ENCODE measurements at places on chromosomes 11 and 22.

- no peak for DNase-seq
Observed at GRCh38 chr22:32336771-32337424, 20.8 kb upstream of the RFPL3 start.

GRCh38 chr11:9789910-9790309, 126.0 kb downstream of the SWAP70 start:
- no peak for DNase-seq

- no peak for DNase-seq
Observed at GRCh38 chr11:128040603-128041002, 546.8 kb downstream of the ETS1 start.

DNA sequence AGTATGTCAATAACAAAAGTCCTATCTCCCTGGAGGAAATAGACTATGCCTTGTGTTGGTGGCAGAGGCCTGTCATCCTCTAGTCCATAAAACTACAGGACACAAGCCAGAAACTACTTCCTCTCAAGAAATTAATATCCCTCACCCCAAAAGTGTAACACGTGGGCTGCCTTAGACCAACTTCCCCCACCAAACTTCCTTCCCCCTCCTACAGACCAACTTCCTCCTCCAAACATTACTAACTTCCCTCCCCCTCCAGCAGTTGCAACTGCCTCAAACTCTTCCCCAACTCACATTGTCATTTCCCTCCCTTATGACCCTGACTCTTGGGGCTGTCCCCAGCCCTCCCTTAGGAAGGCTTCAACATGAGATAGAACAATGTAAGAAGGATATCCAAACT, 6.3 kb downstream of the OR52K2 start:
- DNase-seq, result no peak

GRCh38 chr22:20999350-21000206, 2.3 kb downstream of the THAP7 start:
- DNase-seq, result no peak

- no peak for DNase-seq
Observed at GRCh38 chr22:45526281-45526680, 23.6 kb downstream of the FBLN1 start.

GRCh38 chr22:22670076-22670795, 25.8 kb downstream of the GGTLC2 start:
- DNase-seq, result no peak

- DNase-seq, result no peak
Observed at GRCh38 chr22:19178065-19178656, 375 bp downstream of the SLC25A1 start.

DNA sequence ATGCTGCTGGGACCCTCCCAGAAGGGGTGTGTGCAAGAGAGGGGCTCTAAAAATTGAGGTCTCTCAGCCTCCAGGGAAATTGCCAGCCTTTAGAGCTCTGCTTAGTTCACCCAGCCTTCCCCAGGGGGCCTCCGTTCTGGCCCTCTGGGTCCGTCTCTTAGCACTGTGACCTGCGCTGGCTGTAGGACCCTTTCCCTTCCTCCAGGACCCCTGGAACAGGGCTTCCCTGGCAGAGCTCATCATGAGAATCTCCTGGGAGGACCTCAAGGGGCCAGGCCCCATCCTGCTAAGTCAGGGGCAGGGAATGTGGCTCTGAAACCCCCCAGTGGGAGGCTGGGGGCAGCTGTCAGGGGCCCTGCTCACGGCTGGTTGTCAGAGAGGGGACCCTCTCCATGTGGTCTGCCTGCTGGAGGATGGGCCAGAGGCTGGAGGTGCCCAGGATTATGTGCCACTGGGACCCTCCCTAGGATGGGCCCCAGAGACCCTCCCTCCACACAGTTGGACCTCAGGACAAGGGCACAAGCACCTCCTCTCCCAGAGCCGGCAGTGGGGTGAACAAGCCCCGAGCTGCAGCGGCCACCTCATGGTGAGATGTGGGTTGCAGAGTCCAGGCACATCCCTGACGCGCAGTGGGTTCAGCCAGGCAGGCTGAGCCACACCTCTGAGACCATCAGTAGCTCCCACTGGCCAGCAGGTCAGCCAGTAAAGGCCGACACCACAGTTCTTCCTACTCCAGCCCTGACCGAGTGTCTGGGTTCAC, 27.1 kb upstream of the GAL start:
- no peak for DNase-seq

DNA sequence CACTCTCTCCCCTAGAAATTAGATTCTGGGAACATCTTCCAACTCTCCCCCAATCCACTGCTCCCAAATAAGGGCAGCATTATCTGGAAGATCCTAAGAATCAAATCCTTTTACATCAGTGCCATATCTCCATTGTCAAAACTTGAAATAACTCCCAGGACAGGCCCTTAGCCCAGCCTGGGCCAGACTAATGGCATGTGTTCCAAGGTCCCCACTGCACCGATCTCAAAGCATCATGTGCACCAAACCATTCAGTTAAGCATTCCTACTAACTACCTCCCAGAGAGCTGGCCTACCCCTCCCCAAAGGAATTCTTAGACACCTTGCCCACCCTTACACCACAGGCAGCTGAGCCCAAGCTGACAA, 44.2 kb upstream of the POU2AF1 start:
- no peak for DNase-seq

GRCh38 chr11:200224-201003, 6.8 kb downstream of the BET1L start:
- no peak for DNase-seq

GRCh38 chr22:49767355-49768062, 60.2 kb downstream of the BRD1 start:
- DNase-seq, result no peak

DNA sequence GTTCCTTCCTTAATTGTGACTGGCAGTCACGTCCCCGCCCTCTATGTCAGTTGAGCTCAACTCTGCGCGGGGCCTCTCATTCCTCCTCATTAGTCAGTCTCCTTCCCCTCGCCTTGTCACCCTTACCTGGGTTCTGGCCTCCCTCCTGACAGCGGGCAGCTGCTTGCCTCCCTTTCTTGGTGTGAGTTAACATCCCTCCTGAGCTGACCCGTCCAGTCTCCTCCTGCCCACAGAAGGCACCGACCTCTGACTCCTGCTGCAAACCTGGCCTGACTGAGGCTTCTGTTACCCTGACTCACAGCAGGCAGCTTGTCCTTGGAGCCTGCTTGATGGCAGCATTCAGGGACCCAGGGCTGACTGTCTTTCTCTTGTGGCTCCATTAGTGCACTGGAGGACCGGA, 45.2 kb downstream of the GRIK4 start:
- peak; percentile 22 for DNase-seq

DNA sequence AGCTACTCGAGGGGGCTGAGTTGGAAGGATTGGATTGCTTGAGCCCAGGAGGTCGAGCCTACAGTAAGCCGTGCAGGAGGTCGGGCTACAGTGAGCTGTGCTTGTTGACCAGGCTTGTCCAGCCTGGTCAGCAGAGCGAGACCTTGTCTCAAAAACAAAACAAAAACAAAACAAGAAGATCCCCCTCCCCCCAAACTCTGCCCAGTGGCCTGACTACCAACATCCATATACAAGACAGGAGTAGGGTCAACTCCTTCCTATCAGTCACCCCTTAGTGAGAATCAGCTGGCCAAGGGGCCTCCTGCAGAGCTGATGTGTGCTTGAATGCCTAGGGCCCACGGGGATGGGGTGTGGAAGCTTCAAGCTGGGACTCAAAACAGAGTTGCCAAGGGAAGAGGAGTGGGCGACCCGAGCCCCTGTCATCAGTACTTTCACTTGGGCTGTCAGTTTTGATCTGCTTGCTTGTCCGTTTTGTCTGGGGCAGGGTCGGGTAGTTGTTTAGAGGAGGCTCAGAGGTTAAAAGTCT, 942 bp upstream of the TSPAN18 start:
- no peak for DNase-seq

GRCh38 chr11:70468256-70469195, 70.2 kb downstream of the CTTN start:
- no peak for DNase-seq

DNA sequence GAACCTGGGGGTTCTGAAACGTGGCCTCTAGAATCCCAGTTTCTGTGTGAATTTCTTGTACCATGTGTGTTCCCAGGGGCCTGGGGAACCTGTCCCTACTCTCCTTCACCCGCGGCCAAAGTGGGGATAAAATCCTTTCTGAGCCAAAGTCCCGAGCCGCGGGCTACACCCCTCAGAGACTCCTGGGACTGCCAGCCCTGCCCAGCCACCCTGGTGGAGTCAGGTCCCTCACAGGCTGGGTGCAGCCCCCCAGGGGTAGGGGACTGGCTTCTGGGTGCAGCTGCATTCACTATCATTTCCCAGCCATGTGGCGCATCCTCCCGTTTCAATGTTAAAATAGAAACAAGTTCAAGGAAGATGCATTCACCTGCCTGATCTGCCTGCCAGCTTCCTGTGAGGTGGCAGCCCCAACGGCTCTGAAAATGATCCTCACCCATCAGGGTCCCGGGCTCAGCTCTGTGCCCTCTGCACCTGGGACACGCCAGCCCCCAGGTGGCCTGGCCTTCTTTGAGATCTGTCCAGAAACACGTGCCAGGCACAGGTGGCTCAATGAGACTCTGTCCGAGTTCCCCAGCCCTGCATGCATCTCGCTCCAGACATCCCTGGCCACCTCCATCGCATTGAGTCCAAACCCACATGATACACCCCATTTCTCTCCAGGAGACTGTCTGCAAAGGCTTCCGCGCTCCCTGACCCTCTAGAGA, 338.8 kb downstream of the CTTN start:
- no peak for DNase-seq

DNA sequence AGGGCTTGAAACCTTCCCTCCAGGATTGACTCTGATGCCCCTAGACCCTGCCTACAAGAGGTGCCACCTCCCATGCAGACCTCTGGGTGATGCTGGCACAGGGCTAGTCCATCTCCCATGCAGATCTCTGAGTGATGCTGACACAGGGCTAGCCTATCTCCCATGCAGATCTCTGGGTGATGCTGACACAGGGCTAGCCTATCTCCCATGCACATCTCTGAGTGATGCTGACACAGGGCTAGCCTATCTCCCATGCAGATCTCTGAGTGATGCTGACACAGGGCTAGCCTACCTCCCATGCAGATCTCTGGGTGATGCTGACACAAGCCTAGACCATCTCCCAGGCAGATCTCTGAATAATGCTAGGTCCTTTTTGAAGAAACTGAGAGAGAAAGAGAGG, 321.7 kb downstream of the NTM start:
- DNase-seq, result no peak

GRCh38 chr11:26078231-26078821, 253.6 kb upstream of the ANO3 start:
- no peak for DNase-seq

- no peak for DNase-seq
Observed at GRCh38 chr11:82995754-82996398, 75.8 kb downstream of the RAB30 start.

- no peak for DNase-seq
Observed at GRCh38 chr11:44977493-44977984, 26.9 kb upstream of the TP53I11 start.

GRCh38 chr22:46897246-46897623, 134.8 kb downstream of the TBC1D22A start:
- no peak for DNase-seq
